Jurkat, Clone E6-1 (cell line): ENCODE measurements at places on chromosomes 4 and X.

- no peak for DNase-seq
Measured at GRCh38 chr4:7812231-7812857, 127.3 kb downstream of the AFAP1 start.

- no peak for DNase-seq
Measured at GRCh38 chr4:104465619-104466018, 29.1 kb downstream of the CXXC4 start.

- no peak for DNase-seq
Measured at GRCh38 chr4:179353786-179354185, 1911.5 kb upstream of the AGA start.

DNA sequence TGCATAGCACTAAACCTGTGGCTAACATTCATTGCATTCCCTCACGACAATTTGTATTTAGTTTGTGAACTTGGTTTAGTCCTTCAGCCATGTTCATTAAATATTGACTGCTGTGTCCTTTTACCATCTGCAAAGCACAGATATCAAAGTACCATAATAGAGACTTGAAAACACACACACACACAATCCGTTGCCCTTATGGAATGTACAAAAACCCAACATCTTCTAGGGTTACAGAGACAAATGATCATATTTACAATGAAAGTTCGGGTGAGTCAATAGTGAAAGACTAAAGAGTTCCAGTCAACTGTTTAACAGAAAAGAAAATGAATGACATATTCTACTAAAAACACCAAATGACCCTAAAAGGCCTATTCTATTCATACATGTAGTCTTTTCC is 50.8 kb upstream of the TXK start:
- no peak for DNase-seq

GRCh38 chrX:130144509-130144908 is 21.1 kb downstream of the AIFM1 start:
- DNase-seq, result no peak

- DNase-seq, result no peak
Measured at GRCh38 chrX:40092808-40093435, 4.8 kb downstream of the BCOR start.

DNA sequence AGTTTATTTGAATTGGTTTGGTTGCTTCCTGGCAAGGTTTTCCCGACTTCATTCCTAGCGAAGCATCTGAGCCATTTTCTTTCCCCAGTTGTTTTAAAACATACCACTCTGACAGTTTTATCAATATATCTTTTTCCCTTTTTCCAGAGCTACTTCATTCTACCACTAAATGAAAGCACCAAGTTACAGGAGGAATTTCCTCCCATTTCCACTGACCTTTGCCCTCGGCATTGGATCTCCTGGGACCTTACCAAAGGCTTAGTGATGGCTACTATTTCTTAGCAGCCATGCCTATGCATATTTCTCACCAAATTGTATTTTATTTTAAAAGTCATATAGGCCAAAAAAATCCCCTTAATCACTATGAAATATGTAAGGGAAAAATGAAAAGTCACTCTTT is 150.5 kb downstream of the ZNF330 start:
- no peak for DNase-seq

- DNase-seq, result no peak
Measured at GRCh38 chr4:60531776-60532379, 668.2 kb upstream of the ADGRL3 start.

- DNase-seq, result no peak
Measured at GRCh38 chrX:23003116-23003515, 3.4 kb downstream of the DDX53 start.

DNA sequence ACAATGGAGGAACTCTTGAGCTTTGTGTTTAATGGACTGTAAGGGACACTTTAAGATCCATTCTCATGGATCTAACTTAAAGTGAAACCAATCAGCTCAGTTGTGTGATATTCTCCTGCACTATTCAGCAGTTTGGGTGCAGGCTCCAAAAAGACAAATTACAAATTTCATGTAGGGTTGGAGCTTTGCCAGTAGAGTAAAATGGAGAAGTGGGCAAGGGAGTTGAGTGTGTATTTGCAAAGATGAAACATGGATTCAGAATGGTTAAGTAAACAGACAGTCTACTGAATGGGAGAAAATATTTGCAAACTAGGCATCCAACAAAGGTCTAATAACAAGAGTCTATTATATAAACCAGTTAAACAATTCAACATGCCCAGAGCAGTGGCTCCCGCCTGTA is 21.2 kb upstream of the MID2 start:
- DNase-seq, result no peak

- no peak for DNase-seq
Measured at GRCh38 chrX:44506678-44507077, 36.0 kb downstream of the FUNDC1 start.

DNA sequence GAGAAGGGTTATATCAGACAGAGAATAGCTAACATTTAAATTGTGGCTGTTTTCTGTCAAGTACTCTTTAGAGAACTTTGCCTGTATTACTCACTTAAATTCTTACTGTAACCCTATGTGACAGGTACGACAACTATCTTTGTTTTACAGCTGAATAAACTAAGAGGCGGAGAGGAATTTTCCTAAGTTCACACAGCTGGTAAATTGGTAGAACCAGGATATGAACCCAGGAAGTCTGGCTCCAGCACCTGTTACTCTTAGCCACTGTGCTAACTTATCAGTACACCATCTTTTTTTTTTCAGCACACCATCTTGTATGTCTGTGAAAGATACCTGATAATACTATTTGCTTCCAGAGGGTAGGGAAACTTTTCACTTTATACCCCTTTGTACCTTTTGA is 2.0 kb upstream of the SYP start:
- DNase-seq, result no peak

DNA sequence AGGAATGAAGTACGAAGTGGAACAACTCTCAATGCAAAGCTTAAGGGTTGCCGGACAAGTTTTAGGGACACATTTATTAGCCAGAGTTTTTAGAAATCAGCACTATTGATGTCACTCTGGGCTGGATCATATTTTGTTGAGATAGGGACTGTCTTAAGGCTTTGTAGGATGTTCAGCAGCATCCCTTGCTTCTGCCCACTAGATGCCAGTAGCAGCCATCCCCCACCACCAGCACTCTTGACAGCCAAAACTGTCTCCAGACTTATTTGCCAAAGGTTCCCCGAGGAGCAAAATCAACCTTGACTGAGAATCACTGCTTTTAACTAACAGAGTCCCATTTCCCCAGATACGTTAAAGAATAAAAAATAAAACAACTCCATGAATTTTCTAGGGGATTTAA is 1497.3 kb downstream of the STIM2 start:
- DNase-seq, result no peak

DNA sequence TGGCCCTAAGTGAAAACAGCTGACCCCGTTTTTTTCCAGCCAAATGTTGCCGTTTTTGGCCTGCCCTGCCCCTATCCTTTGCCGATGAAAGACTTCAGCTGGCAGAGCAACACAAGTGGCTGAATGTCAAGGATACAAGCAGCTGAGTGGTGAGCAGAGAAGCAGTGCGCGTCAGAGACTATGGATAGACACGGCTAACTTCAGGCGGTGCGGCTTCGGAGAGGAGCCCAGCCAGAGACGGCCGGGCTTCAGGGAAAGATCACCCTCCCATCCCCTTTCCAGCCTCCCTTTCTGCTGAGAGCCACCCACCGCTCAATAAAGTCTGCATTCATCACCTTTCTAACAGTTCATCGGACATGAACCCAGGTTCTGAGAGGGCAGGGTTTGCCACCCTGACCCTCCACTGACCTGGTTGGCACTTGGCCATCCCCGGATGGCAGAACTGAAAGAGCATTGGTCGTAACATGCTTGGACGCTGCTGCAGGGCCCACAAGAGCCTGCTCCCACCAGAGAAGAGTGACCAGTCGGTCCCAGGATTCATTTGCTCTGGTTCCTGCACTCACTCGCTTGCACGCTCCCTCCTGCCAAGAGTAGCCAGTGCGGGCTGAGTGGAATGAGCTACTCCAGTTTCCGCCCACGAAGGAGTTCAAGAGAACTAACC is 125.8 kb downstream of the PPEF1 start:
- no peak for DNase-seq

DNA sequence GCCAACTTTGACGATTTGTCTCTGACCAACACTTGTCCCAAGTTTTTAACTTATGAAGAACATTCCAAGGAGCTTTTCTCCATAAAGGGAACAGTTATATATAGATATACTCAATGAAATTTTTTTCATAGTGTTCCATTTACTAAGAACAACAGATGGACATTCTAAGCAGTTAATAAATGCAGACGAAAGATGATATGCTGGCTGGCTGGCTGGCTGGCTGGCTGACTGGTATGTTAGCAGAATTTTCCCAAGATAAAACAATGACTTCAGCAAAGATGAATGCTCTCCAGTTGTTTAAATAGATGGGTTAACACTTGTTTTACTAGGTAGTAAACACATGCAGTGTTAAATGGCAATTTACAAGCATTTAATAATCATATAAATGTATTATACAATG is 62.2 kb downstream of the SPANXN3 start:
- DNase-seq, result no peak

GRCh38 chr4:161522031-161522430 is 641.8 kb downstream of the FSTL5 start:
- DNase-seq, result no peak

GRCh38 chr4:116243431-116243830 is 841.9 kb downstream of the TRAM1L1 start:
- no peak for DNase-seq

- no peak for DNase-seq
Measured at GRCh38 chr4:148447681-148448080, 5.5 kb upstream of the NR3C2 start.

GRCh38 chr4:129246145-129246544 is 150.2 kb downstream of the C4orf33 start:
- no peak for DNase-seq
